Astrocyte (in vitro differentiated cells and primary cell): ENCODE measurements at places on chromosomes 3 and 15. TPM values are rescaled to one million over a fixed set of nuclear protein-coding genes. Genes with fewer than 3 reads are reported as not detected.

- H3K4me1 ChIP-seq, result peaks cover 4% of the 10 kb centered on the region
- H3K4me3 ChIP-seq, result no peak overlapping the region
- H3K27me3 ChIP-seq, result no peaks in the 10 kb centered on the region
- no peak for DNase-seq
Measured at GRCh38 chr15:72495007-72495406, 20.9 kb downstream of the ARIH1 start.

GRCh38 chr3:194284351-194284750 is 66.8 kb downstream of the CPN2 start:
- H3K36me3 ChIP-seq, result no peaks in the 10 kb centered on the region
- H3K27me3 ChIP-seq, result peaks cover 26% of the 10 kb centered on the region
- no peak overlapping the region for H3K27ac ChIP-seq
- no peak overlapping the region for H3K4me3 ChIP-seq
- H3K4me1 ChIP-seq, result peaks cover 9% of the 10 kb centered on the region

Gene LRRIQ4
- total RNA-seq, result not detected in 2 replicates

DNA sequence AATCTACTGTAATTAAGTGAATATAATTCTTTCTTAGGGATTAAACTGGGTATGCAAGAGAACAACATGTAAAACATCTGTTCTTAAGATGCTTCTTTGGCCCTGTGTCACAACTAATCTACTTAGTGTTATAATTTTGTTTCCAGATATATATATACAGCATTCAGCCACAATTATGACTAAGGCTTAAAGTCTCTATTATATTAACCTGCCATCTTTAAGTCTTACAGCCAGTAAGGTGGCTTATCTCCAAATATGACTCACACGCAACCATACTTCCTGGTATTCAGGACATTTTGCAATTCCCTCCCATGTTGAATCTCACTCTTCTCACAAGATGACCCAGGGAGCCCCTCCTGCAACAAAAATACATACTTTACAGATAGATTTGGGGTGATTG is 6.6 kb upstream of the KBTBD8 start:
- H3K36me3 ChIP-seq, result no peaks in the 10 kb centered on the region
- DNase-seq, result peak; percentile 62
- peaks cover 10% of the 10 kb centered on the region for H3K4me1 ChIP-seq
- no peak overlapping the region for H3K4me3 ChIP-seq
- no peak overlapping the region for H3K27ac ChIP-seq

Gene C3orf49
- total RNA-seq, result not detected in 2 replicates

Gene TTC21A
- 3.9 and 4.1 TPM in 2 replicates for total RNA-seq
